ENCODE measurements at places on chromosomes 2 and 18.

GRCh38 chr2:96549967-96550786, 13.6 kb downstream of the ARID5A start:
- no peak for DNase-seq

DNA sequence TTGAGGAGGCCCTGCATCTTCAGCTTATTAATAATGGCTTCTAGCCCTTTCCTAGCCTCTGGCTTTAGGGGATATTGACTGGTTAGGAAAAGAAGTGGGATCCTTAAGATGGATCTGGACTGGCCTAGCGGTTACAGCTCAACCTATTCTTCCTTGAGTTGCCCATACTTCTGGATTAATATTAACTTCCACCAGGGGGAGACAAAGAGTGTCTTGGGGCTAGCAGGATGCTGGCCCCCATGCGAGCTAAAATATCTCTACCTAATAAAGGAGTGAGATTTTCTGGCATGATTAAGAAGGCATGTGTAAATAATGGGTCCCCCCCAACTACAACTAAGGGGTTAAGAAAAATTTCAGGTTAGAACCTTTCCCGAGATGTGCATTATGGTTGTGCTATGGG, 23.2 kb upstream of the PLA2R1 start:
- no peak for DNase-seq

DNA sequence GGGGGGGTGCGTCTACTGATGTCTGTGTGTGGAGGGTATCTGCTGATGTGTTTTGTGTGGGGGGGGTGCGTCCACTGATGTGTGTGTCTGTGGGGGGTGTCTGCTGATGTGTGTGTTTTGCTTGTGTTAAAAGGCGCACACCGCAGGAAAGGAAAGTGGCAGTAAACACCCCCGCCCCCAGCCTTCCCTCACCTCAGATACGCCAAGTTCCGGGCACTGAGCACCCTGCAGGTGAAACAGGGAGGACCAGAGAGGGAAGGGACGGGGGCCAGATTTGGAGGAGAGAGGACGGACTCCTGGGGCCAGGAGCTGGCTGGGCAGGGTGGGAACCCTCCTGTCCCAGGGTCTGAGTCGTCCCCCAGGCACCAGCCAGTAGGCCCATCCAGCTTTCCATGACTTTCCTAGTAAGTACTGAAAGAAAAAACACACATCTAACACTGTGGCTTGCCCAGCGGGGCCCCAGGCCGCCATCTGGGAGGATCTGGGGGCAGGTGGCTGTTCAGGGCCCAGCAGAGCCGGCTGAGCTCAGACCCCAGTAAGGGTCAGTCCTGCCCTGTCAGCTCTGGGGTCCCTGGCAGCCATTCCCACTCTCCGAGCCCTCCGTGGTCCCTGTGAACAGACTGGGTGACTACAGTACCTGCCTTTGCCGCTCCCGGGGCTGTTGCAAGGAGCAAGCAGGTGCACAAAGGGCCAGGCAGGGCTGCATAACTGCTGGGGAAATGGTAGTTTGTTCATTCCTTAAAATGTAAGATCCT, 126.9 kb downstream of the NFATC1 start:
- DNase-seq, result no peak

GRCh38 chr18:35810520-35810919, 162.0 kb upstream of the RMP24 start:
- no peak for DNase-seq

- DNase-seq, result peak; percentile 70
Measured at GRCh38 chr2:113324684-113325160, 46.0 kb upstream of the PAX8 start.

- no peak for DNase-seq
Measured at GRCh38 chr2:20615466-20616241, 35.2 kb downstream of the HS1BP3 start.

DNA sequence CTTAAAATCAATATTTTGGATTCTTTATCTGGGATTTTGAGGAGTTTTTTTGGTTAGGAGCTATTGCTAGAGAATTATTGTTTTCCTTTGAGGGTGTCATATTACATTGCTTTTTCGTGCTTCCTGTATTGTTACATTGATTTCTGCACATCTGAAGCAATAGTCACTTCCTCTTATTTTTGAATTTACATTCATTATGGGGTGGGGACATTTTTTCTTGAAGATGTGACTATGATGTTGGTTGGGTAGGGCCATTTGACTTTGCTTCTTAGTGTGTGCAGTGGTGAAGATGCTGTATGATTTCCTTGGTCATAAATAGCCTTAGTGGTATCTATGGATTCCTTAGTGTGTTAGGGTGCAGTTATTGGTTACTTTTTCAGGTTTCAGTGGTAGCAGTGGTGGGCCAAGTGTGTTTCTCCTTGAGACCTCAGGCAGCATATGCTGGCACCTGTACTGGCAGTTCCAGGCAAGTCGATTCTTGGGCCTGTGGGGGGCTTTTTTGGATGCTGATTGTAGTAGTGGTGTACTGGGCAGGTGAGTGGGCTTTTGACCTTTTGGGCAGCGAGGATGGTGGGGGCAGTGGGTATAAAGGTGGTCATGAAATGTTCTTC, 61.8 kb downstream of the ARHGAP25 start:
- no peak for DNase-seq

DNA sequence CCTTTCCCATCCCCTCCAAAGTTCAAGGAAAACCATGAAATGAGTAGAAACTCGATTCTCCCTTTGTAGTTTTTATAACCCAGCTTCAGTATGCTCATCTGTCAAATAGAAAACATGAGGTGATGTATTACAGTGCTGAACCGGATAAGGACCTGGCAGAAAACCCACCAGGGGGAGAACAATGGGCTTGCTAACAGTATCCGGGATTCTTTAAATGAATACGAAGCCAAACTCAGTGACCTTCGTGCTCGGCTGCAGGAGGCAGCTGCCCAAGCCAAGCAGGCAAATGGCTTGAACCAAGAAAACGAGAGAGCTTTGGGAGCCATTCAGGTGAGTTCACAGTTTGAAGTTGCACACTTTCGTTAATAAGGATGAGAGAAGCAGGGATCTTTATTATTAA, 113.6 kb upstream of the TTC39C start:
- no peak for DNase-seq

DNA sequence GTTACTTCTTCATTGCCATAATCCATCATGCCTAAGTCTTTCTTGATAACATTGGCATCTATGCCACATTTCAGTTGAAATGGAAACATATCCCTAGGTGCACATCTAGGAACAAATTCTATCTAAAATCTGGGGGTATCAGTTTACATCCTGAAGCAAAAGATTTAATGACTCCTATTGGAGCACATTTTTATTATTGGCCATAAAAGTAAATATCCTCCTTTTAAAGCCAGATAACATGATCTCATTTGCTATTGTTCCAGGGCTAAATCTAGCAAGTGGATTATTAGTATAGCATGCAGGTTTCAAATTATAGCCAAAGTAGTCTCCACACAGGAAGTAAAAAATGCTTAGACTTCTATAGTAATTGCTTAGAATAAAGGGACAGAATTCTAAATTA, 193.2 kb downstream of the CDH2 start:
- no peak for DNase-seq

DNA sequence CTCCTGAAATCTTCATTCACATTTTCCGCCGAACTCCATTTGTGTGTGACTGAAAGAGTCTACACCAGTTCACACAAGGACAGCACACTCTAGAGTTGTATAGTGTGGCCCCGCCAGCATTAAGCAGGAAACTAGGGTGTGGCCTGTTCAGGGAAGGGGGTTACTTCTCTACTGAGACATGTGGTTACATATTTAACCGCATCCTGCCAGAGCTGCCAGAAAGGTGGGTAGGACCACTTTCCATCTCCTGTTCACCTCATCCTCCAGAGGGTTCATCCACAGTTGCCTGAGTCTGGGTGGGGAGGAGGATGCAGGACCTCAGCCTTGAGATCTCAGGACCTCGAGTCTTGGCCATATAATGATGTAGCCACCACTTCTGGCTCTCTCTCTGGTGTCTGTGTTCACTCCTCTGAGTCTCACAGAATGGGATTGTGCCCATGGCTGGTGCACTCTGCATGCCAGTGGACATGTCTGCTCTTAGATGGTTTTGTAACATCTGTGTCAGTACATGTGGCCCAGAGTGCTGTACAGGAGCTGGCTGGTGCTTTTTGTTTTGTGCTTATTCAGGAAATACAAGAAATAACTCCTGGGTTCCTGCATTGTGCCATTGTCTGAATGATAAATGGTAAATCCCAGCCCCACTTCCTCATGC, 7.7 kb upstream of the SP140L start:
- no peak for DNase-seq

DNA sequence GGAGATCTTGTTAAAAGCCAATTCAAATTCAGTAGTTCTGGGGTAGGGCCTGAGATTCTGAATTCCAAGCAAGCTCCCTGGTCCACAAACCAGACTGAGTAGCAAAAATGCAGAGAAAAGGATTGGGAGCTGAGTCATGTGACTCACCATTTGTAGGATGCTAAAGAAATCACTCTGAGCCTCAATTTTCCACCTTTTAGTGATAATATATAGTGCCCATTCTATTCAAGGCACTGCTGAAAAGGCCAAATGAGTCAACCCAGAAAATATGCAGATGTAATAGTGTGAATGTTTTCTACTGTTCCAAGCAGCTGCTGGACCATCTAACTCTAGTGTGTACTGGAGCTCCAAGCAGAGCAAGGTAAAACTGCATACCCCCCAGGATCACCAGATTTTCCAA, 47.2 kb downstream of the SLC14A2 start:
- DNase-seq, result no peak

GRCh38 chr2:233124421-233125080, 64.4 kb downstream of the INPP5D start:
- no peak for DNase-seq

DNA sequence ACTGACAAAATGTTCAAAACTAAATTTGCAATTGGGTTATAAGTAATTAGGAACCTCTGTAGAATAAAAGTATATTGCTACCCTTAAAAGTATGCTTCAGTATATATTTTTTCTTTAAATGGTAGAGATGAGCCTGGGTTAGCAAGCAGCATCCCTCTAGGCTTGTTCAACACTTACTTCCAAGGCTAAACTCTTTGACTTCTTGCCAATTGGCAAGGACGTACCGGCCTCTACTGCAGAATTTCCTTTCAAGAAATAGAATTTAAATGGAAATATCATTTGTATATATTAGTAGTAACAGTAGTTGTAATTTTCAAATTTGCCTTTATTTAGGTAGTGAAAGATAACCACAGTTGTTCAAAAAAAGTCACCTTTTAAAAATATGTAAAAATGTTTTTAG, 105.1 kb upstream of the SLC38A11 start:
- DNase-seq, result no peak

DNA sequence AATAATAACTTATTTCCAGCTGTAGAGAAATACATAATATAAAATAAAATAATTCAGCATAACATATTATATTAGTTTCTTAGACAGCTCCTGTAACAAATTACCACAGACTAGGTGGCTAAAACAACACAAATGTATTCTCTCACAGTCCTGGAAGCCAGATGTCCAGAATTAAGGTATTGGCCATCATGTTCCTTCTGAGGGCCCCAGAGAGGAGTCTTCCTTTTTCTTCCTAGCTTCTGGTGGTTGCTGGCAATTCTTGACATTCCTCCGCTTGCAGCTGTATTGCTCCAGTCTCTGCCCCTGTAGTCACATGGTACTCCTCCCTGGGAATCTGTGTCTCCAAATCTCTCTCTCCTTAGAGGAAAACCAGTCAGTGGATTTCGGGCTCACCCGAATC, 146.8 kb downstream of the RBM43 start:
- no peak for DNase-seq

- no peak for DNase-seq
Measured at GRCh38 chr2:109368798-109369197, 239.8 kb downstream of the SH3RF3 start.

DNA sequence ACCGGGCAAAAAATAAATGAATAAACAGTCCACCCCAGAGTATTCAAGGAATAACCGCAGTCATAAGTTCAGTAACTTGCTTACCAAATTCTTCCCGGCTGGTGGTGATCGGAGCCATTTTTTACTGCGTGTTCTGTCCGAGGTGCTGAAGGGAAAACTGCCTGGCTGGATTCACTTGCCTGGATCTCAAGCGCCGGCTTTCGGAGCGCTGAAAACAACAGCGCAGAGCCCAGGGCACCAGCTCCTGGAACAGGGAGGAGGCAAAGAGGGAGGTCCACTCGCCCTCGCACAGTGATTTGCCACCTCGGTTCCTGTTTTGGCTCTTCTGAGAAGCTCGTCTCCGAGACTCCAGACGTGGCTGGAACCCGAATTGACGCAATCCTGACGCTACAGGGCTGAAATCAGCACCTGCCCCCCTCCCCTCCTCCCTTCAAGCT, at the start of gene SYT4:
SYT4 (minus strand) TSS at position 327 of the 437 bp plus-strand sequence; CDS start at position 118, 209 bp downstream.
- peak; percentile 79 for DNase-seq

- no peak for DNase-seq
Measured at GRCh38 chr2:160111951-160112798, 49.8 kb upstream of the PLA2R1 start.

- no peak for DNase-seq
Measured at GRCh38 chr2:19072161-19072560, 286.3 kb downstream of the OSR1 start.

DNA sequence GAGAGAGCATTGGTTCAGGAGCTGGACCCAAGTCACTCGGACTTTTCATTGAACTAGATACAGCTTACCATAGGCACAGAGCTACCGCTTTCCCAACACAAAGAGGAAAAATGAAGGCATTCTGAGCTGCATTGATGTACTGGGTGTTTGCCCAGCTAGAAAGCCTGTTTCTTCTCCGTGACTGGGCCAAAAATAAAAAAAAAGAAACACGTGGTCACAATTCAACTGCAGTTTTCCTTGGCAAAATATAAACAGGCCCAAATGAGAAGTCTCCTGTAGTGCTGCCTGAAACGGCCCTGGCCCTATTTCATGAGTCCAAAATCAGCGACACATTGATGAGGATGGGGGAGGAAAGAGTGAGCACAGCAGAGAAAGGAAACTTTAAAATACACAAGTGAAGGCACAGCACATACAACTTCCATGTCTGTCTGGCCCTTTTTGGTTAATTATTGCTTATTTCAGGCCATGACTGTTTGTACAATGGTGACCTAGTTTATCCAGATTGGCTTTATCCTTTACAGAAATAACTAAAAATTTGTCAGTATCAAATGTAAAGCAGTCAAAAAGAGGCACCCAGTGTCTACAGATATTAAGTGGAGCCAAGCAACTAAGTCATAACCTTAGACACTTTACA, 179.7 kb downstream of the ICOS start:
- no peak for DNase-seq

DNA sequence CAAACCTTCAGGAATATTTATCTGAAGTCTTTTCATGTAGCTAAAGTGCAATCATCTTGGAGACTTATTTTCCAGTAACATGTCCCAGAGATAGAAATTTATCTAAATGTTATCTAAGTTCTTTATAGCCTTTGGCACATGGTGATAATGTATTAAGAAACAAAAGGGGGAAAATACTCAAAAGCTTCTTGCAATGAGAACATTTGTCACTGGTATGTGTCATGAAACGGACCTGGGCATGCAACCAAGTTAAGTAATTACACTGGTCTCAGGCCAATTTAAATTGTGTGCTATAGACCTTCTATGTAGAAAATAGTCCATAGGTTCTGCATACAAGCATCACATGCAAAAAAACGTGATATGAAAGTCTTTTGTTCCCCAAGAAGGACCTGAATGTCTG, 136.2 kb downstream of the SLC8A1 start:
- DNase-seq, result no peak

GRCh38 chr18:9173770-9174233, 37.2 kb downstream of the ANKRD12 start:
- DNase-seq, result no peak

- no peak for DNase-seq
Measured at GRCh38 chr2:45257820-45258219, 248.6 kb upstream of the SIX2 start.
